ENCODE measurements at places on chromosomes 6 and 20.

- no peak for DNase-seq
These were observed 837.3 kb upstream of the SLC35B3 start for GRCh38 chr6:9272671-9273070.

DNA sequence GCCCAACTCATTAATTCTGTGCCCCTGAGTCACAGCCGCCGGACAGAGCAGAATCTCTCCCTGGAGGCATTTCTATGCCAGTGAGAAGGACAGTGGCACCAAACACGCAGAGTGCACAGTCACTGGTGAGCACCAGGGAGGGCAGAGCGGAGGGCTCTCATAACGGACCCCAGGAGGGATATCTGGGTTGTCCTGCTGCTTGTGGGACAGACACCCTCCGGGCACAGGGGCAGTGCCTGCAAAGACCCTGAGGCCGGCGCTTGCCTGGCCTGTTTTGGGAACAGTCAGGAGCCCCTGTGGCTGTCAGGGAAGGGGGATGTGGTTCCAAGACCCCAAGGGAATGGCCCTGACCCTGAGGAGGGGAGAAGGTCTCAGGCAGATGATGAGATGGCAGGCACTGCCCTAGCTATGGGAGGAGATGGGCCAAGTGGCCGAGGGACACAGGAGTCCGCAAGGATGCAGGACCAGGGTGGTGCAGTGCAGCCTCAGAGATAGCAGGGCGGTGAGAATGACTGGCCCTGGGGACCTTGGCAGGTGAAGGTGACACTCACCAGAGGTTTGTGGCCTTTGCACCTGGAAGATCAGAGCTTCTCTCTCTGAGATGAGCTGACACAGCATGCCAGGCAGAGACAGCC is 270.8 kb downstream of the SMOC2 start:
- DNase-seq: no peak

DNA sequence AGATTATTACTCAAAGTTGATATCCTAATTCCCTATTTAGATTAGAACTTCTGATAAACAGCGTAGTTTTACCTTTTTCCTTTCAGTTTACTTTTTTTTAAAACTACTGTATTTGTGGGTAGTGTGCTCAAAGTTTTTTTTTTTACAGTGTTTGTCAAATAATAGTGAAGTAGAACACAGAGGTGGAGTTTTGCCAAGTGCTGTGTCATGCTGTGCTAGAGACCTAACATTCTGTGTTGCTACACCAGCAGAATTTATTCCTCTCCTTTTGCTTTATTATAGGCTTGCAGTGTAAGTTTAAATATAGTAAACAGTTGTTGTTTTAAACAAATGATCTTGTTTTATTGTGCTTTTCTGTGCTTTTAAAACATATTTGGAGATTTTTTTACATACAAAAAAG is 125.4 kb downstream of the HIVEP1 start:
- no peak for DNase-seq

DNA sequence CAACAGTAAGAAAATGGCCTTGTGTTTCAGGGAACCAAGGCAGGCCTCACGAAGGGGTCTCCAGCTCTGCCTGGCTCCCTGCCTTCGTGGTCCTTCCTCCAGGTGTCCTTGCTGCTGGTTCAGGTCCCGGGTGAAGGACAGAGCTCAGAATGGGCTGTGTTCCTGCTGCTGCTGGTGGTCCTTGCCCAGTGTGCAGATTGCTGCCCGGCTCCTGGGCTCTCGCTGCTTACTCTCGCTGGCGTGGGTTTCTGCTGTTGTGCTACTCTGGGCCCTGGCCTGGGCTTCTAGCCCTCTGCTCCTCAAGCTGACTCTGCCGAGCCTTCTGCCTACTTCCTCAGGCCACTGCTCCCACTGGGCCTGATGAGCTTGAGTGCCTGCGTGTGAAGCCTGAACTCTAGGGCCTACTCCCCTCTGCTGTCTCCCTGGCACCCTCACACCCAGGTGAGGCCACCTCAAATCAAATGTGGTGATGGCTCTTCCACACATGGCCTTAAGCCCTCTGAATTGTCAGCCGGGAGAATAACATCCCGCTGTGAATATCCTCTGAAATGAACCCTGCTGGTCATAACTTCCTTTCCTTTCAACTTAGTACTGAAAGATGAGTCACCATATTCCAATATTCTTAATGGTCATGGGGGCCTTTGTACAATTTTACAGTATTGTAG is 171.6 kb downstream of the FOXC1 start:
- DNase-seq: no peak

DNA sequence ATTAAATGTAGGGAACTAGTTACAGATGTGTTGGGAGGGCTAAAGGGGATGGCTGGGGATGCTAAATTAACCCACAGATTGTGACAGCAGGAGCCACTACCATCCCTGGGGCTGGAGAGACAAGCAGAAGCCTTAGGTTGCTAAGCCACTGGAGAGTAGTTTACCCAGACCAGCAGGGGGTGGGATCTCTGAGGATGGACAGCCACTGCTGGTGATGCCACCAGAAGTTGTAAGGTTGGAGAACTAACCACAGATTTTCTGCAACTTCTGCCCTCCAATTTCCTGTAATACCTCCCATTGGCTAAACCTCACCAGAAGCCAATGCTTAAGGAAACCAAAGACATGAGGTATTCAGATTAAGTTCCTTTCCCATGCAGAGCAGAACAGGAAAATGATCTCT is 139.6 kb upstream of the NOX3 start:
- DNase-seq: no peak

DNA sequence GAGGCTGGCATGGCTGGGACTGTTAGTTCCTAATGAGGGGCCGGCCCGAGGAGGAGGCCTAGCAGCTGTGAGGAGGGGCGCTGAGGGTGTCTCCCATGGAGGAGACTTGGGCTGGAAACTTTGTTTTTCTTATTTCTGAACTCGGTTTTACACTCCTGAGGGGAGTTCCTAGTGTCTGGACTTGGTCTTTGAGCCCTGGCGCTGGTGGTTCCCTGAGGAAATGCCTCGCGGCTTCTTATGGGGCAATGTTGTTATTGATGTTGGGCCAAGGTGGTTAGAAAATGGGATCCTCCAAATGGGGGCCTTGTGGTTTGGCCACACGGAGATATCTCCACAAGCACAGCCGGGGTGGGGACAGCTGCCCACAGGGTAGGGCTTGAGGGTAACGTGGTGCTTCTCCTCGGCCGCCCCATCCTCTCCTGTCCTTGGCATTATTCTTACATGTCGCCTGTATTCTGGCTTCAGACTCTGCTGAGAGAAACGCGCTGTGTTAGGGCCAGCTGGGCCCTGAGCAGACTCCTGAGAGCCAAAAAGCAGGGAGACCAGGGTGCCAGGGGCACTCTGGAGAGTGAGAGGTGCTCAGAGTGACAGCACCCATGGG is 136.9 kb downstream of the FOXO3 start:
- no peak for DNase-seq

DNA sequence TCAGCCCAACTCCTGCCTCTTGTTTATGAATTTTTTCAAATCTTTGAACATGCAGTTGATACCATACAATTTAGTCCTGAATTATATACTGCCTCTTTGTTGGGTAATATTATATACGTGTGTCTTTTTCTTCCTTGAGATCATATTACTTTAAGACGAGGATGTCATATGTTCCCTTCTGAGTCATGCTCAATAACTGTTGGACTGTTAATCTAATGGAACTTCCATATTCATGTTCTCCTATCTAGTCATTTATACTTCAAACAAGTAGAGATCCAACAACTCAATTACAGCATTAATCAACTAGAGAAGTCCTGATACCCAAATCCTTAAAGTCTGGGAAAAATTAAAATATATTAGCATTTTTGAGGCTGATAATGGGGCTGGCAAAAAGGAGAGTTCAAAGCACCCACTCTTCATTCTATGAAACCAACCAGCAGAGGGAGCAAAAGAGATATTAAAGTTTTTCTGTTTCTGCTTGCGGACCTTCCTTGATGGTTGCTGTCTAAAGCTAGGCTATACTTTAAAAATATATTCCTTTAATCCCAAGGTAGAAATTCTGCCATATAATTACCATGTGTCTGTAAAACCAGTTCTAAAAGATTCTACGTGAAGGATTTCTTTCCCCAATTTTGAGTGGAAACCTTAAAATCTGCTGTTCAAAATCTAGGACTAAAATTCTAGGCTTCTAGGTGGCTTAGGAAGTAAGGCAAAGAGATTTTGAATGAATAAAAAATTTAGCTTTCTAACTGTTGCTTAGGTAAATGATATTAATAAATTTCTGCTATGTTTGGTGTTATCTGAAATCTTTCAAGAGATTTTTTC is 498.9 kb downstream of the BCKDHB start:
- DNase-seq: peak; percentile 1

DNA sequence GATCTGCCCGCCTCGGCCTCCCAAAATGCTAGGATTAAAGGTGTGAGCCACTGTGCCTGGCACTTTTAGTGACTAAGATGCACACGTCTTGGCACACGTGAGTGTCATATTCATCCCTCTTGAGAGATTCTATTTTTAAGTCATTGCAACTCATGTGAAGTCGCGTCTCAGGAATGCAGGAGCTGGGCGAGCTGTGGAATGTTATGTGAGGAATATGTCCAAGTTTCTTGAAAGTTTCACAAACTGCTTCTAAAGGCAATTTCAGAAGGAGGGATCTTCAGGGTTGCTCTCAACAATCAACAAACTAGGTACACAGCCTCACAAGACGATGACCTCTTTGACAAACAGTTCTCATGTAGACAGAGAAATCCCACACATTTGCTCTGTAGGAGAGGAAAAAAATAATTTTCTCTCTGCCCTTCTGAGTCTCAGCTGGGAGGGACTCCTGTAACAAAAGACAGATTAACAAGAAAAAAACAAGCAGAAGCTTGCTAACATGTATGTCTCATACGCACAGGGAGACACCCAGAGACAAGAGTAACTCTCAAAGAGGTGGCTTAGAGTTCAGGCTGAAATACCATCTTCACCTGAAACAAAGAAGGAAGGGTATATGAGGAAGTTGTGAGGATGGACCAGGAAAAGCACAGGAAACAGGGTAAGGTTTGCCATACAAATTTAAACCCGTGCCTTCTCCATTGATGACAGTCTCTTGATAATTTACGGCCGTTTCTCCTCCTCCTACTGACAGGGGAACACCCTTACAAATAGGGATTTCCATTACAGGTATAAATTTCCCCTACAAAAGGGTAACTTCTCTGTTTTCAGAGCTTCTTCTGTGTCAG is 45.3 kb upstream of the FAM50B start:
- DNase-seq: no peak

GRCh38 chr20:17967521-17968365 is 851 bp downstream of the SNX5 start:
- no peak for DNase-seq

- no peak for DNase-seq
These were observed 28.8 kb downstream of the EPB41L1 start for GRCh38 chr20:36183155-36183944.

DNA sequence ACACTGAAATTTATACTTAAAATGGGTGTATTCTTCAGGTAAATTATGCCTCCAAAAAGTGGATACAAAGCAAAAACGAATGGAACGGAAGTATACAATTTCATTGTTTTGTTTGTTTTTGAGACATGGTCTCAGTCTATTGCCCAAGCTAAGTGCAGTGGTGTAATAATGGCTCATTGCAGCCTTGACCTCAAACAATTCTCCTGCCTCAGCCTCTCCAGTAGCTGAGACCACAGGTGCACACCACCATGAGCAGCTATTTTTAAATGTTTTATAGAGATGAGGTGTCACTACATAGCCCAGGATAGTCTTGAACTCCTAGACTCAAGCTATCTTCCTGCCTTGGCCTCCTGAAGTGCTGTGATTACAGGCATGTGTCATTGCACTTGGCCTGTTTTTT is 122.2 kb downstream of the MAN1A1 start:
- no peak for DNase-seq

DNA sequence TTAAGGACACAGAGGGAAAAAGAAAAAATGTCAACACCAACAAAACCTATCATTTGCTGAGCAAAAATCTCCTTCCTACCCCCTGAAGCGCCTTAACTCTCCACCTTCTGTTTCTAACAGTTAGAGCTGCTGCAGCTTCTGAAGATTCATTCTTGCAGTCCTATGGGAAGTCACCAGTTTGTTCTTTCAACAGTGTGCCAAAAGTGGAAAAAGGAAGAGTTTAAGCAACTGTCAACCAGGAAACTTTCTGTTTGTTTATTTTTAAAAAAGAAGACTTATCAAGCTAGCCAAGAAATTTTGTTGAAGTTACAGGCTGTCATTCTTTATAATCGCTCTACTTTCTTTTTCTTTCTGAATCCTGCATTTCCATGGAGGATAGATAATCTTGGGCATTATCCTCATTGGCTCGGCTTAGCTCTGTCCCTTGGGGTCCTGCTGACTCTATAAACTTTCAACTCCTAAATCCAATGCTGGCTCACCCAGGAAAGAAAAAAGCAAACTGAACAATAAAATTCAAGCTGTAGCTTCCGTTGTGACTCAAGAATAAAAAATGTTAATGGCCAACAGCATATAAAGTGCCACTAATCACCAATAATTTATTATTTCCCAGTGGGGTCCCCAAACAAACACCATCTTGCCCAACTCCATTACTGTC is 172.8 kb upstream of the CITED2 start:
- no peak for DNase-seq

- DNase-seq: no peak
These were observed 8.2 kb upstream of the VEGFA start for GRCh38 chr6:43761666-43762409.

- DNase-seq: no peak
These were observed 648.5 kb downstream of the TFAP2A start for GRCh38 chr6:9766240-9766915.

DNA sequence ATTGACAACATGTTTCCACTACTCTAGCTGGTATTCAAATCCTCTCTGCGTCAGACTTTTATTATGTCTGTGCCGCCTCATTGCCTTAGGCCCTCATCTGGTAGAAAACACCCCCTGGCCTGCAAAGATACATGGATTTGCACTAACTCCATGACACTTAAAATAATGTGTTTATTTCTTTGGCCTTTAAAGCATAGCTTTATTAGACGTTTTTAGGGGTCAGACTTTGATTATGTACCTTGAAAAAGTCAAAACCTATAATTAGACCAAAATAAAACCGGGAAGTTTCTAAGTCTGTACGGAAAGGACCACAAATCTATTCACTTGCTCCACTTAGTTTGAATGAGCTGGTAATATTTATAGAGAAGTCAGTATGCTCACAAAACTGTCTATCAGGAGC is 357.9 kb upstream of the NOX3 start:
- DNase-seq: no peak

- no peak for DNase-seq
These were observed 3.2 kb downstream of the PTPN1 start for GRCh38 chr20:50513169-50514034.

DNA sequence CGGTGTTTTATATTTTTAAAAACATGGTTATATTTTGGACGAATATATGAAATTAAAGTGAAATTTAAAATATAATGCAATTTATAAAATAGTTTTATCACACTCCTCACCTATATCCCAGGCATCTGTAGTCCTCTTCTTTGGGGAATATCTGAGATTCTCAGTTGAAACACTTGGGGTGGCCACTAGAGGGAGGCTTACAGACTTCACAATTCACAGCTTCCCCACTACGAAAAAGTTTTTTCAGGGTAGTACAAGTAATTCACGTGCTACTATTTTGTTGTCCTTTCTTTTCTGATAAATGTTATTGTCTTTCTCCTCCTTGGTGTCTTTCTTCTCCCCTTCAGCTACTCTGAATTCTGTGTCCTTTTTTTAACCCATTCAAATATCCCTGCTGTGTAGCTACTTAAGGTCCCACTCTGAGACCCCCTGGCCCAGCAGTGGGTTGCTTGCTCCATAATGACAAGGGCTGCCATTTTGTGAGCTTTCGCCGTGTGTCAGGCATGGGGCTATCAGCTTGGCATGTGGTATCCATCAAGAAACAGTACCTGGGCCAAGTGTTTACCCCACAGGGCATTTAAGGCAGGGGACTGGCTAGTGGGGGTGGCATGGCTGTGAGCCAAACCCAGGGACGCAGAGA is 43.6 kb upstream of the PHACTR3 start:
- no peak for DNase-seq

- no peak for DNase-seq
These were observed 24.6 kb downstream of the STK4 start for GRCh38 chr20:44990957-44991356.
